ENCODE measurements at places on chromosomes 2 and 18.

DNA sequence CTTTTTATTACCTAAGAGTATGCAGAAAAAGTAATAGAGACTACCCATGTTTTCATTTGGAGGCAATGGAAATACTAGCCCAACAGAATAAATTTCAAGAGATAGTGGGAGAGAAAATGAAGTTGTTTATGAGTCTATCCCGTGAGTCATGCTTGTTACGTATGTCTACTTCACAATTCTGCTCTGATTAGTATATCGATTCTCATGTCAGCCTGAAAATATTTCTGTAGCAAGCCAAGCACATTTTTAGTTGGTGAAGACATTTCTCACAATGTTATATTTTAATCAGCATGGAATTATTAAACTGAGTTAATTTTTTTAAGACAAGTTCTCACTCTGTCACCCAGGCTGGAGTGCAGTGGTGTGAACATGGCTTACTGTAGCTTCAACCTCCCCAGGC lies 346.1 kb downstream of the RPRM start:
- no peak for DNase-seq

DNA sequence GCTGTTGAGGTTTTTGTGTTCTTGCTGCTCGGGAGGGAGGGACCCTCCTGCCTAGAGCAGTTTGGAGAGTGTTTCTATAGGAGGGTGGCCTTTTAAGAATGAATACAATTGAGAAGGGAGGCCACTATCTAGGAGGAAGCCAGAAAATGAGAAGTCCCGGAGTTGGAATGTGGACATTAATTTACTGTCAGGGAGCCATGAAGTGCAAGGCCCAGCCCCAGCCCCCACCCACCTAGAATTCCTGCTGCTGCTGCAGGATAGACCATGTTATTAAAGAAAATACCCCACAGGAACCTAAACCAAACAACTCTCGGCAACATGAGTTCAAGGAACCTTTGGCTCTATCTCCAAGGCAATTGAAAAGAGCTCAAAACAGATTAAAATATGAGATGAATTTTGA lies 46.0 kb downstream of the ZBTB7C start:
- no peak for DNase-seq

DNA sequence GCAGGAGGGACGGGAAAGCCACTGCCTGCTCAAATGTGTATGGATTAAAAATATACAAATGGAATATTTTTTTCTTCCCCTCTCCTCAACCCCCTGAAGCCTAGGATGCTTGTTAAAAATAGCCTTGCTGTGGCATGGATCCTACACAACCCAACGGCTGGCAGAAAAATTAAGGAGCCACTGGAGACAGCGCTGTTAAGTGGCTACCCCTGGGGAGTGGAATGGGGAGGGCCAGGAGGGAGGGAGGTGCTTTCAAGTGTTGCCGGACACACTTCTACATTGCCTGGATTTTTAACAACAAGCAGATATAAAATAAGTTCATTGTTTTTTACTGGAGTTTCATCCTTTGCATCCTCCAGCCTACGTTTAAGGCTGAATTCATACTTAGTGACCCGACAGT lies 66.6 kb downstream of the ZBTB7C start:
- DNase-seq = no peak

DNA sequence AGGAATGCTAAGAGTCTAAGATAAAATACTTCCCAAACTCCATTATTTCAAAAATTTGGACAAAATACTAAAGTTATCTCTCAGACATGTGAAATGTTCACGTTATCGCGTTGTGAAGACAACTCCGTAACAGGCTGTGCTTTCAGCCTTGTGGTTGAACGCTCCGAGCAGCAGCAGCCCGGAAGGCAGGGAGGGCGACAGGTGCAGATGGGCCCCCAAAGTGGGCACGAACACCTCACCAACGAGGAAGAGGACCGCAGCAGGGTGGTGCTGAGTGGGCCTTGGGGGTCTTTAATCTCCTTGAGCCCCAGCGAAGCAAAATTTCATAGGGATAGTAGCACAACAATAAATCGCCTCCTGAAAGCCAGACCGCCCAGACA lies 1.0 kb upstream of the FAM110C start:
- DNase-seq = no peak

DNA sequence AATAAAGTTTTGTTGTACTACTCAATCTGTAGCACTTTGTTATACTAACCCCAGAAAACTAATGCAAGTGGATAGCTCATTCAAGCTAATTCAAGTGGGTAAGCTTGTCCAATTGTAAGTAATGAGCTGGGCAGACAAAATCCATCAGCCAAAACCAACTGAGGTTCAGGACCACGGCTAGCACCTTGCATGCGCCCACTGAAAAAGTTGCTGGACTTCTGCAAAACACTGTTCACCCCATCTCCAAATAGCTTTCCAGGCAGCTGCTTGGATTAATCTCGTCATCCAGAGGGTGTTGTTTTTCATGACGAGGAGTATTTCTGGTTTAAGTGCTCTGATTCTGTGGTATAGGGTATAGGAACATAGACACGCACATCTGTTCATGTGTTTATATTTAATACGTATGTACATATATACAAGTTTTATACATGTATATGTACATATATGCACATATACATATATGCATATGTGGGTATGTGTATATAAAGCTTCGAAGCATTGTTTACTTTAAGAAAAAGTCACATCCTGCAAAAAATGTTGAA lies 307.5 kb downstream of the GALR1 start:
- DNase-seq = no peak

DNA sequence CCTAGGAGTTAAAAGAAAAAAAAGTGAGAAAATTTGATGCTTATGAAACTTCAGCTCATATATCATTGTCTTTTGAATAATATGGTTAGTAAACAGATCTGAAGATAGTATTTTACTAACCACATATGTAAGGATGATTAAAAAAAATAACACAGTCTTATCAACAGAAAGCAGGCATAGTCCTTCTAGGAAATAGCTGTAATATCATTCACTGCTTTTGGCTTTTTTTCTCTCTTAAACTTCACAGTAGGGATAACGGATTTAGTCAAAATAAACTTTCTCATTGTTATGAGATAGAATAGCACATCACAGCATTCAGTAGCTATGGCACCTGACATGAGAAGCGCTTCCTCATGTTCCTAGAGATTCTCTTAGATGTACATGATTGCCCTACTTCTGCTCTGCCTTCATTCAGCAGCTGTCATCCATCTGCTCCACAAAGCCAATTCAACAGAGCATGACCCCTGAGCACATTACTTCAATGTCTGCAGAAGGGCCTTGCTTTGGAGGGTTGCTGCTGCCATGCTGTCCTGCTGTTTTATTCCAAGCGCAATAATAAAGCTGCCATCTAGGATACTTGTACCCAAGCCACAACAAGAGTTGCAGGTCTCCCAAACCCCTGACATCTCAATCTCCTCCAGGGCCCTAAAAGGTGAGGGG lies 67.0 kb downstream of the TTC21B start:
- no peak for DNase-seq

DNA sequence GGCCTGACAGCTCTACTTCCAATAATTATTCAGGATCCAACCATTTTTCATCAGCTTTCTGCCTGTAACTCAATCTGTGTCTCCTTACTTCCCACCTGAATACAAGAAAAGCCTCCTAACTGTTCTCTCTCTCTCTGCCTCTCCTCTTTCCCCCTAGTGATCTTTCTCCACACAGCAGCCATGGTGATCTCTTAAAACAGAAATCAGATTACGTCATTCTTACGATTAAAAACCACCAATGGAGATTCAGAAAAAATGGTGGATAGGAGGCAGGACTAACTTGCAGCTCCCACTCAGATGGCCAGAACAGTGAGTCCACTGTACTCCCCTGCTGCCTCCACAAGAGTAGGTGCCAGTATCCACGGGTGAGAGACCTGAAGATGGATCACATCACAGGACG lies 431.7 kb downstream of the MBD2 start:
- no peak for DNase-seq

DNA sequence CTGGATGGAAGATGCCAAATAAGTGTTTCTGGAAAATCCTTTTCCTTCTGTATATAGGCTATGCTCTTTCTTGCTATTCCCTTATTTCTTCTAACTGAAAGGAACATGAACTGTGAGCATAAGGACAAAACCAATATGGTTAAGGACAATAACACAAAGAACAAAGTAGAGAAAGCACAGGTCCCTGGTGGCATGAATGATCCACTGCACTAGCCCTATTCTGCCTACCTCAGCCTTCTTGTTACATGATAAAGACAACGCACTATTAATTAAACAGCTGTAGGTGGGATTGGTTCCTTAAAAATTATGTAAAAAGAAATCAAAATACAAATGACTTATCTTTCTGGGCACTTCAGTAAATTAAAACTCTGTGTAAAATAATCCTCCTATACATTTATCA lies 1.9 kb upstream of the WDR75 start:
- no peak for DNase-seq

GRCh38 chr2:23127465-23127864 lies 257.5 kb upstream of the KLHL29 start:
- DNase-seq = no peak
